ENCODE measurements at places on chromosomes 6 and 20.

- no peak for DNase-seq
Measured at GRCh38 chr20:12159261-12159660, 241.6 kb downstream of the BTBD3 start.

DNA sequence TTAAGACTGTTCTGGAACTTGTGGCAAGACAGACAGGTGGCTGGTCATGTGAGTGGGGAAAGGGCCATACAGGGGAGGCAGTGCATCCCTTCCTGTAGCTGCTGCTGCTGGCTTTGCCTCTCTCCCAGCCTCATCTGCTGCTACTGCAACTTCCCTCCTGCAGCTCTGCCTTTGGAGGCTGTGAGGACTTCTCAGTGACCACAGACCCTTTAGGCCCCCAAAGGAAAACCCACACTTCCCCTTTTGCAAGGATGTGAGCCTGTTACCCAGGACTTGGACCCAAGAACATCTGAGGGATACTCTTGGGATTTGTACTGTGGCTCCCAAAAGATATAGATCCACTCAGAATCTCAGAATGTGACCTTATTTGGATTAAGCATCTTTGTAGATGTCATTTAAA, 91.0 kb downstream of the TMEM170B start:
- no peak for DNase-seq

DNA sequence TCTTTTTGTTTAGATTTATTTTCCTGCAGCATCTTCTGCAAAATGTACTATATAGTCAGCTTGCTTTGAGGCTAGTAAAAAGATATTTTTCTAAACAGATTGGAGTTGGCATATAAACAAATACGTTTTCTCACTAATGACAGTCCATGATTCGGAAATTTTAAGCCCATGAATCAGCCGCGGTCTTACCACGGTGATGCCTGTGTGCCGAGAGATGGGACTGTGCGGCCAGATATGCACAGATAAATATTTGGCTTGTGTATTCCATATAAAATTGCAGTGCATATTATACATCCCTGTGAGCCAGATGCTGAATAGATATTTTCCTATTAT, 3.2 kb downstream of the FOXC1 start:
- no peak for DNase-seq

DNA sequence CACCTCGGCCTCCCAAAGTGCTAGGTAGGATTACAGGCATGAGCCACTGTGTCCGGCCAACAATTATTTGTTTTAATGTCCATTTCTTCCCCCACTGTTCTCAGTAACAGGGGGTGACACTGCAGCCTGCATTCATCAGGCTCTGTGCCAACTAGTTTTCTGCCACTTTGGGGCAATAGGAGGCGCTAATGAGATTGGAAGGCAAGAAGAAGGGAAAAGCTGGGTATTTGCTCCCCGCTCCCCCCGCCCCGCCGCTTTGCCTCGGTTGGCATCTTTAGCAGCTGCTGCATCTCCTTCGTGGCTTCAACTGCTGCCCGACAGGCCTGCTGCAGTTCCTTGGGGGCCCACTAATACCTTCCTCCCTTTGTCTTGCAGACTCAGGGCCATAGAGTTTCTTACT, 35.0 kb upstream of the MDGA1 start:
- no peak for DNase-seq

- no peak for DNase-seq
Measured at GRCh38 chr20:53760025-53760441, 166.4 kb upstream of the ZNF217 start.

GRCh38 chr6:35724059-35724458, 12.8 kb upstream of the ARMC12 start:
- DNase-seq: no peak

GRCh38 chr6:100549406-100550167, 84.9 kb upstream of the SIM1 start:
- DNase-seq: no peak

DNA sequence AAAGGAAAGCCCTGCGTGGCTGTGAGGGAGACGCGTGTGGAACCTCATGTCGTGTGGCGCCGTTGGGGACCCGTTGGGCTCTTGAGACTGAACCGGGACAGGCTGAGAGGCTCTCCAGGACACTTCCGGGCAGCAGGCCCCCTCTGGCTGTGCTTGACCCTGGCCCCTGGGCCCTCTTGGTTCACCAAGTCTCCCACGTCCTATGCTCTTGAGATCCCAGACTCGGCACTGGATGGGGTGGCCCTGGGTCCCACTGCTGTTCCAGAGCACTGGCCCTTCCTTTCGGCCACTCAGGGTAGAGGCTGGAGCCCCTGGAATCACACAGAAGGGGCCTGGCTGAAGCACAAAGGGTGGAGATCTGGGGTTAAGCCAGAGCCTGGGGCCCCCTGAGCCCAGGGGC, 30.4 kb downstream of the NTSR1 start:
- no peak for DNase-seq

GRCh38 chr6:40326714-40327421, 260.3 kb downstream of the LRFN2 start:
- no peak for DNase-seq

- DNase-seq: peak; percentile 52
Measured at GRCh38 chr6:129498950-129499842, 210.8 kb downstream of the ARHGAP18 start.

GRCh38 chr6:665403-666267, 8.7 kb upstream of the HUS1B start:
- DNase-seq: no peak

- no peak for DNase-seq
Measured at GRCh38 chr6:39776581-39776980, 15.6 kb upstream of the DAAM2 start.

- DNase-seq: no peak
Measured at GRCh38 chr6:27026361-27026760, 221.1 kb upstream of the PRSS16 start.

DNA sequence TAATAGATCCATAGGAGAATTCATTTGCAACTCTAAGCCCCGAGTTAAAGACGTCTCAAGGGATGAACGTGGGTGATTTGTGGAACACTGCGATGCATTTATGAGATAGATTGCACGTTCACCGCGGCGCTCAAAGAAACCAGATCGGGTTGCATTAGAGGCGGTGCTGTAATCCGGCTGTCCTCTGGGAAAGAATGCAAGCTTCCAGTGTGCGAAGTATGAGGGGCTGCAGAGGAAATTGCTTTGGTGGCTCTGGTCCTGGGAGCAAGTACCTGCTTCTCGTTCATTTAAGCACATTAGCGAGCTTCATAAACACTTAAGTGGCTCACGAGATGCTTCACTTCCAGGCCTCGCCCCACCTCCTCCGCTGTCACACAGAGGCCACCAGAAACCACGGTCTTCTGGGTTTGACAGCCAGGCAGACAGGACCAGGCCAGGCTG, 182.3 kb downstream of the CDH4 start:
- no peak for DNase-seq

- DNase-seq: peak; percentile 11
Measured at GRCh38 chr20:611047-611842, 1.1 kb upstream of the TCF15 start.

GRCh38 chr6:77883851-77884250, 231.0 kb downstream of the MEI4 start:
- no peak for DNase-seq

GRCh38 chr6:104829183-104829958, 30.3 kb downstream of the HACE1 start:
- DNase-seq: no peak

- no peak for DNase-seq
Measured at GRCh38 chr6:9186148-9186547, 750.8 kb upstream of the SLC35B3 start.

GRCh38 chr20:51500311-51500710, 42.2 kb downstream of the NFATC2 start:
- no peak for DNase-seq

- peak; percentile 39 for DNase-seq
Measured at GRCh38 chr6:53042112-53042511, 23.1 kb upstream of the FBXO9 start.

DNA sequence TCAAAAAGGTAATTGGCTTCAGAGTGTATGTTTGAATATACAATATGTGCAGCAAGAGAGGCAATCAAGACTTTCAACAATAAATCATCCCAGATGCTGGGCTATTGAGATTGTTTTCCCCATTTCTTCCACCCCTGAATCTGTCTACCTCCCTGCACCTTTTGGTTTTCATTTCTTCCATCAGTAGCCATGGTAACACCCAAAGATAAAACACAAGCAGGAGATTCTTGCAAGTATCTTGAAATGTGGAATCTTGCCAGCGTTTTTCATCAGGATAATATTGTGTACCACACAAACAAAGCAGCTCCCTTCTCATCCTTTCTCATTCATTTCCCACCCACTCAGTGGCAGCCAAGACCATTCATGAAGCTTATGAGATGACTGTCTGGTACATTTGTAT, 73.0 kb upstream of the NRSN1 start:
- DNase-seq: no peak

DNA sequence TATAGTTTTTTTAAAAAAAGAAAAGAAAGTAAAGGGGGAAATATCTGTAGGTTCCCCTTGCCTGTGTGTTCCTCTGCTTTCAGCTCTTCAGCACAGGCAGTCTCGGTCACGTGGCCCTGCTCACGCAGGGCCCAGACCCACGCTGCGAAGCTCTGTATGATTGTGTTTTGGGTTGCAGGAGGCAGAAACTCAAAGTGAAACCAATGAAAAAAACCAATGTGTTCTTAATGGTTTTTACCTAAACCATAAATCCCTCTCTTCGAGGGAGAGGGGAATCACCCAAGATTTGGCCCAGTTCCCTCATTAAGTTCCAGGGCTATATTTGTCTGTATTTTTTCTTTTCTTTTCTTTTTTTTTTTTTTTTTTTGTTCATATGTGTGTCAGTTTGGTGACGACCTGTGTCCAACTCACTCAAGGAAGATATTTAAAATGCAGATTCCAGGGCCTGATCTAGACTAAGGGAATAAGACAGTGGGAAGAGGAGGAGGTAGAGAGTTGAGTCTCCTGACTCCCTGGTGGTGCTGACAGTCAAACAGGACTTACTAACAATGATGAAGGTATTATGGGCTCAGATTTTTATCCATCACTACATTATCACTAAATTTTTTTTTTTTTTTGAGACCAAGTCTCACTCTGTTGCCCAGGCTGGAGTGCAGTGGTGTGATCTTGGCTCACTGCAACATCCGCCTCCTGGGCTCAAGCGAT, 33.8 kb upstream of the RREB1 start:
- DNase-seq: no peak

- DNase-seq: no peak
Measured at GRCh38 chr20:64247970-64248841, 7.3 kb upstream of the PCMTD2 start.

- no peak for DNase-seq
Measured at GRCh38 chr20:24818056-24818455, 131.0 kb upstream of the CST7 start.

DNA sequence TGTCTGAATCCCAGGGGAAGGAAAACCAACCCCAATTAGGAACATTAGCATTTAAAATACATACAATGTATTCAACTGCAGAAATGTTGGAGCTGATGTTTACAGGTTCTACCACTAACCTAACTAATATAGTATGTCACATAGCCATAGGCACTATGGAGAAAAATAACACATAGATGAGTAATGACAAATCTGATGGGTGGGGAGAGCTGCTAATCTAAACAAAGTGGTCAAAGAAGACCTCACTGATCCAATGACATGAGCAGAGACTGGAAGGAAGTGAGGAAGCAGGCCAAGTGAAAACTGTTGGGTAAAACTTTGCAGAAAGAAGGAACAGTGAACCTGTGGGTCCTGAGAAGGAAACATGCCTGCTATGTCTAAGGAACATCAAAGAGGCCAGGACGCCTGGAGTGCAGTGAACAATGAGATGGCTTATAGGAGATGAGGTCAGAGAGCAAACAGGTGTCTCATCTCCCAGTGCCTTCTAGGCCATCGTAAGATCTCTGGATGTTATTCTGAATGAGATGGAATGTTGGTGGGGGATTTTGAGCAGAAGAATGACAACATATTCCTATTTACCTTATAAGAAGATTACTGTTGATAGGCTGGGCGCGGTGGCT, 135.7 kb downstream of the ALDH8A1 start:
- DNase-seq: no peak

GRCh38 chr6:22447249-22448196, 121.8 kb upstream of the HDGFL1 start:
- DNase-seq: peak; percentile 26

GRCh38 chr6:160137989-160138835, 16.6 kb downstream of the SLC22A1 start:
- peak; percentile 52 for DNase-seq

DNA sequence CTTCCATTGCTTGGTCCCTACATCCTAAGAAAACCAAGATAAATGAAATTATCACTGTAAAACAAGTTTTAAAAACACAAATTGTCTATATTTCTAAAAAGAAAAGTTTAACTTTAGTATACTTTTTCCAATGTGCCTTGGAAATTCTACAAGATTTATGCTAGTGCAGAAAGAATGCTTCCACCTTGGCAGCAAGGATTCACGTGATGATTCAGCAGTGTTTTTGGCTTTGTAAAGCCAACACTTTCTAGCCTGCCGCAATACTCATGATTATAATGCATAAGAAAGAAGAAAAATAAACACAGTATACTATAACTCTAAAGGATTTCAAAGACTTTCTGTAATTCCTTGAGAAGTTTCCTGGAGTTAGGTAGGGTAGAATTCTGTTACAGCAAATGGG, 442.7 kb downstream of the TENT5A start:
- DNase-seq: no peak

- no peak for DNase-seq
Measured at GRCh38 chr6:16694781-16695578, 66.3 kb downstream of the ATXN1 start.

DNA sequence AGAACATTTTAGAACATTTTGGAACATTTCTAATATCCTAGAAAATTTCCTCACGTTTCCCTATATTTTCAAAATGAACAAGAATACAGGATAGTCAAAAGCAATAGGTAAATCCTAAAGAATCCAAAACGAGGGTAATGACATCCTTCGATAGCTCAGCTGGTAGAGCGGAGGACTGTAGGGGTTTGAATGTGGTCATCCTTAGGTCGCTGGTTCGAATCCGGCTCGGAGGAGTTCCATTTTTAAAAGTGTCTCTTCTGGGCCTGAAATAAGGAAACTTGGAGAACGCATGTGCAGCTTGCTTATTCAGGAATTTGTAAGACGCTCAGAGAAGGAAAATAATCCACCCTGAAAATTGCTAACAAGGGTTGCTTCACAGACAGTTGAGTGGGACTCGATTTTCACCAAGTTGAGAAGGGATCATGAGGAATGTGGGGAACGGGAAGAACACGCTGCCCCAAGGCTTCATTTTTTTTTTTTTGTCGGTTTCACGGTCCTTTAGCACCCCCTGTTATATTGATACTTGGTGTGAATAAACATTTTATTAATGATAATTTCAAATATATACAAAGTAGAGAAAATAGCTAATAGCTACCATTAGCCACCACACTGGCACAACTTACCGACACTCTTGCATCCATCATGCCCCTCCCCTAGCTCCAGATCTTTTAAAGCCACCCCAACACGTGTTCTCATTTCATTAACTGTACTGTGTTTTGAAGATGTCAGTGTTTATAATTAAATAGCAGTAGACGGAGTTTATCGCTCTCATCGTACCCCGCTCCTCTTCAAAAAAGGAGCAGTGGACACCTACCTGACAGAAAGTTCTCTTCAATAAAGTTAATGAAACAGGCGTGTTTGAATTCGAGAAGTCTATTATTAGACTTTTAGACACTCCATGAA, 1.8 kb upstream of the ABT1 start:
- peak; percentile 70 for DNase-seq

All from kidney capillary endothelial cell (primary cell).